ENCODE measurements at places on chromosomes 12 and 14. TPM values are rescaled to one million over a fixed set of nuclear protein-coding genes. Genes with fewer than 3 reads are reported as not detected.

Gene MUCL1
- total RNA-seq, result 1.9 TPM

Gene R3HDM2
- 148 TPM for total RNA-seq

Gene TROAP
- not detected for total RNA-seq

Gene SMAGP
- total RNA-seq, result 0.23 TPM

Gene PLXNC1
- 30.4 TPM for total RNA-seq

Gene PALS1
- total RNA-seq, result 37.9 TPM

Gene STON2
- total RNA-seq, result 76.4 TPM

Gene TMEM233
- total RNA-seq, result 2.2 TPM

Gene LGR5
- 8.6 TPM for total RNA-seq

Gene KLRD1
- 1.8 TPM for total RNA-seq

Gene SLC6A12
- 26.9 TPM for total RNA-seq

Gene PFKM
- 166 TPM for total RNA-seq

Gene CLEC2B
- total RNA-seq, result 2.1 TPM

Gene PLEK2
- not detected for total RNA-seq

Gene CHGA
- total RNA-seq, result 323 TPM

Gene TAS2R14
- 8.5 TPM for total RNA-seq

Gene GPX2
- total RNA-seq, result not detected

Gene FRS2
- total RNA-seq, result 87.4 TPM

Gene OR10P1
- total RNA-seq, result not detected

Gene IL26
- not detected for total RNA-seq

Gene SSTR1
- total RNA-seq, result 9.8 TPM

Gene TSHR
- not detected for total RNA-seq

Gene HPD
- total RNA-seq, result not detected

Gene OR4E2
- total RNA-seq, result not detected

Gene RND1
- total RNA-seq, result 61.8 TPM

Gene FAM161B
- 25.4 TPM for total RNA-seq

Gene ACOT6
- total RNA-seq, result 1.0 TPM

Gene LAG3
- not detected for total RNA-seq

Gene CPNE6
- 59.6 TPM for total RNA-seq

Gene SLC5A8
- total RNA-seq, result 0.52 TPM

Gene SPATA7
- total RNA-seq, result 39.5 TPM

Gene CMAS
- 48.8 TPM for total RNA-seq

Gene IFNG-AS1
- total RNA-seq, result 0.30 TPM

Gene ERP27
- total RNA-seq, result not detected

Gene KRT85
- not detected for total RNA-seq

Gene ATP2B1
- 240 TPM for total RNA-seq

Gene CLEC1A
- total RNA-seq, result 1.6 TPM

Gene ATG101
- total RNA-seq, result 32.9 TPM

Gene NOVA1
- 103 TPM for total RNA-seq

Gene TAS2R50
- total RNA-seq, result 4.4 TPM

Gene ZNF384
- 60.1 TPM for total RNA-seq

Gene SERPINA12
- not detected for total RNA-seq

Gene INHBC
- not detected for total RNA-seq
